ENCODE measurements at places on chromosomes 1 and 21.

- DNase-seq, result no peak
These were observed 16.6 kb downstream of the C21orf91 start for GRCh38 chr21:17802572-17802971.

DNA sequence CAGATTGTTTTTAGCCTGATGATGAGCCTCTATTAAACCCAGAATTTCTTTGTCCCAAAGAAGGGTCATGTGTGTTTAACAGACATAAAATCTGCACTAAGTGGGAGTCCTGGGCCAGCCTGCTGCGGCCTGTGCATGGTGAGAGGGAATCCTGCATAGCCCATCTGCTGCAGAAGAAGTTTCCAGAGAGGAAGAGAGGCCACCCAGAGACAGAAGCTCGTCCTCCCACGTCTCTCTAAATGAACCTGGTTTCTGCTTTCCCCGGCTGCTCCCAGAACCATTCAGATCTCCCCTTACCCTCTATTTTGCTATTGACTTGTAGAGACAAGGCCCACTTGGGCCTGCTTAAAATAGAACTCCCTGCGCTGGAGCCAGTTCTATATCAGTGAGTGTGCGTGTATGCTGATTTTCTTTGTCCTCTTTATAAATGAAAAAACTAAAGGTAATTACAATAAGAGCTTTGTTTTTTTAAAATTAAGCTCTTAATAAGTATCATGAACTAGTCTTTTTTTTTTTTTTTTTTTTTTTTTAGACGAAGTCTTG, 142.8 kb upstream of the RAB4A start:
- no peak for DNase-seq

GRCh38 chr1:223233019-223233409, 90.0 kb upstream of the TLR5 start:
- DNase-seq, result no peak

GRCh38 chr1:33045814-33046213, 9.1 kb upstream of the AK2 start:
- DNase-seq, result no peak

DNA sequence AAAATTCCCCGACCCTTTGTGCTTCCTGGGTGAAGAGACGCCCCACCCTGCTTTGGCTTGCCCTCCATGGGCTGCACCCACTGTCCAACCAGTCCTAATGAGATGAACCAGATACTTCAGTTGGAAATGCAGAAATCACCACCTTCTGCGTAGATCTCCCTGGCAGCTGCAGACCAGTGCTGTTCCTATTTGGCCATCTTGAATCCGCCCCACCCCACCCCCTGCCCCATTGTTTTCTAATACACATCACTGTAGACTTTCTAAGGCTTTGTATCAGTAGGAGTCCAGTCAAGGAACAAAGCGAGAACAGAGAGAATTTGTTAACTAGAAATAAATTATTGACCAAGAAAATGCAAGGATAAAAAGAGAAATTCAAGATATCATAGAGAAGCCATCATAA, 178.2 kb downstream of the KCNK2 start:
- no peak for DNase-seq

GRCh38 chr1:229411434-229412055, 22.3 kb downstream of the ACTA1 start:
- DNase-seq, result no peak

DNA sequence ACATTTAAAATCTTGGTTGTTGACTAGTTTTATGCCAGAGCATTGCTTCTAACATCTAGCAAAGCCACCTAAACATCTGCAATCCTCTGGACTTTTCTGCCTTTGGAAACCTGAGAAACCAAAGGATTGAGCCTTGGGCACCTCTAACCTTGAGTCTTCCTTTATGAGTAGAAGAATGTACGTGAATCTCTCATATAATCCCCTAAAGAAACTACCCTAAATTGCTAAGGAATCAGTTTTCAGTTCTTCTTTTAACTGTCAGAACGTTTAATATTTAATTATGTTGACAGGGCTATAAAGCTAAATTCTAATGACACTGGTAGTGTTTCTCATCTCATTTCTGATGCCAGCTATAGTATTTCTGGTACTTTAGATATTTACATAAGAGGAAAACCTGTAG, 997.3 kb downstream of the AMY1C start:
- DNase-seq, result no peak

- no peak for DNase-seq
These were observed 14.3 kb downstream of the ACKR1 start for GRCh38 chr1:159218649-159219636.

DNA sequence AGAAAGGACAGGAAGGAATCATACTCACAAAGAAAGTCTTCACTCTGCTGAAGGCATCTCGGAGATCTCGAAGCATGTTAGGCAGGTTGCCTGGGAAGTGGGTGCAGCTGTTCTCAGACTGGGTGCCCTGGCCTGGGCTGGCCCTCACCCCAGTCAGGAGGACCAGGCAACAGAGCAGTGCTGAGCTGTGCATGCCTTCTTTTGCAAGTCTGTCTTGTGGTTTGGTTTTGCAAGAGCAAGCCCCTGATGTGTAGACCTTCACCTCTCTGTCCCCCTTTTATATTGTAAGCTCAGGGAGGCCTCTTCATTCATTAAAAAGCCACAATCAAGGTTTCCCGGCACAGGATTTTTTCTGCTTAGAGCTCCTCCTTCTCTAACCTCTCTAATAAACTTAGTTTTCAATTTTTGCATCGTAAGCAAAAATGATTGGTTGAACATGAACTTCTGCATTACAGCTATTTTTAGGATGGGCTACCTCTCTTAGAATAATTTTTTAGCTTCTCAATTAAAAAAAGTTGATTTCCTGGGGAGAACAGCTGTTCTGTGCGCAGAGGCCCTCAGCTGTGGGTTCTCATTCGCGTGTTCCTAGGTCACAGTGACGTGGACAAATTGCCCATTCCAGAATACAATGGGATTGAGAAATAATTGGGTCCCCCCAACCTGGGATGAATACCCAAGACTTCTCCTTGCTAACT, at the start of gene IL10:
Gene IL10, minus strand, starts transcription at position 252 of the 695 bp plus-strand sequence. Its CDS starts 59 bp downstream, at position 193.
- no peak for DNase-seq

DNA sequence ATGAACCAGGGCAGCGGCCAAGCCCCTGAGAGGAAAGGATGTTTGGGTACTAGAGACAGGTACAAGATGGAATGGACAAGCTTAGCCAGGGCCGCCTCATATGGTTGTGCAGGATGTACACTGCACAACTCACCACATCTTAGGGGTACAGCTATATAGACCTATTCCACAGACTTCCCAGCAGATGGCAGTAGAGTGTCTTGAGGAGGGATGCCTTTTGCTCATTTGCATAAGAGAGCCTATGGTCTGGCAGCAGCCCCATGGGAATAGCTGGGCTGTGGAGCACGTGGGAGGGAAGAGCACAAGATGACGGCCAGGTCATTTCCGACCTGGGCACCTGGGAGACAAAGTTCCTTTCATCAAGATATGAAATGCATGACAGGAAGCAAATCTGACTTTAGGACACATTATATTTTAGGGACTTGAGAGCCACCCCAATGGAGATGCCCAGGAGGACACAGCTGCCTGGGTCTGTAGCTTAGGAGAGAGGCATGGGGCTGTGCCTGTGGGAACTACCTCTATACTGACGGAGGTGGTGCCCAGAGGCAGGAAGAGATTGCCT, 215.5 kb downstream of the KCNJ6 start:
- peak; percentile 52 for DNase-seq

- DNase-seq, result no peak
These were observed 145.1 kb downstream of the NPHP4 start for GRCh38 chr1:5847013-5847659.

- no peak for DNase-seq
These were observed 969.8 kb upstream of the ADGRL4 start for GRCh38 chr1:79976287-79976686.

GRCh38 chr1:28290851-28291250, 31.5 kb downstream of the SESN2 start:
- no peak for DNase-seq

DNA sequence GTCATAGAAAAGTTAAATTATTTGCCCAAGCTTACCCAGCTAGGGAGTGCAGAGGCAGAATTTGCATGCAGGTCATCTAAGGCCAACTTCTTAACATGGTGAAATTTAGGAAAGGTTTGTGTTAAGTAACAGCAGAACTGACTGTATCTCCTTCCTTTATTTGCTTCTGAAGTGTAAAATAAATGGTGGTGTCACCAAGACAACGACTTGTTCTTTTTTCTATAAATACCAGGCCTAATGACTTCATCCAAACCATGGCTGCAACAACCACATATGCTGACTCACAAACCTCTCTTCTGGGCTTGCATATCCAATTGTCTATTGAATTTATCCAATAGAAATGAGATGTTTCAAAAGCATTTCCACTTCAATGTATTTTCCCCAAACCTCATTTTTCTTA, 19.1 kb downstream of the COL24A1 start:
- no peak for DNase-seq

DNA sequence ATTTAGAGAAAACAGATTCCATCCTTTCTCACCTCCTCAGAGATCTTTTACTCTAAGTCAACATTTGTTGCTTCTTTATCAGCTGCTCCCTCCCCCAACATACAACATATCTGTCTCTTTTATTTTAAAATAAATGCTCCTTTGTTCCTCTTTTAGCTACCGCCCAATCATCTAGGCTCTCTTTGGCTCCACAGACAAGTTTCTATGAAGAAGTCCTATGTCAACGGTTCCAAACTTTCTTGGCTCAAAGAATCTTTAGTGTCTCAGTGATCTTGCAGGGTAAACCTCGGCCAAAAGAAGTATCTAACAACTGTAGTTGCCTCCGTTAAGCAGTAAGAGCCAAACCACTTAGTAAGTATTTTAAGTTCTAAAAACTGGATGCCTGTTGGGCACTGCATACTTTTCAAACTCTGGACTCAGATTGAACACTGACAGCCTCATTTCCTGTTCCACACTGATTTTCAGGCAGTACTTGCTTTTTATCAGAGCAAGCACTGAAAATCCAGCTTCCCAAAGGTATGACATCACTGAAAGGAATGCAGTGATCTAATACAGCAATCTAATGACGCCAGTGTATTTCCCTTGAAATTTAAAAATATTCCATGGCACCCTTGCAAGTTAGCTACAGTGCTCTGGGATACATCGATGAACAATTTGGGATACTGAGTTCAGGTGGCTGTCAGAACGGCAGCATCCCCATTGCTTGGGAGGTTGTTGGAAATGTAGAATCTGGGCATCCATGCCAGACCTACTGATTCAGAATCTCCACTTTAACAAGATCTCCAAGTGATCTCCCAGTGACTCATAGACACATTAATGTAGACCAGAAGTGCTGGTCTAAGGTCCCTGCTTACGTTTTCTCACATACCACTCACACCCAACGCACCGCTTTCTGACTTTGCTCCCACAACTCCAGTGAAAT, 26.8 kb downstream of the EGLN1 start:
- no peak for DNase-seq

DNA sequence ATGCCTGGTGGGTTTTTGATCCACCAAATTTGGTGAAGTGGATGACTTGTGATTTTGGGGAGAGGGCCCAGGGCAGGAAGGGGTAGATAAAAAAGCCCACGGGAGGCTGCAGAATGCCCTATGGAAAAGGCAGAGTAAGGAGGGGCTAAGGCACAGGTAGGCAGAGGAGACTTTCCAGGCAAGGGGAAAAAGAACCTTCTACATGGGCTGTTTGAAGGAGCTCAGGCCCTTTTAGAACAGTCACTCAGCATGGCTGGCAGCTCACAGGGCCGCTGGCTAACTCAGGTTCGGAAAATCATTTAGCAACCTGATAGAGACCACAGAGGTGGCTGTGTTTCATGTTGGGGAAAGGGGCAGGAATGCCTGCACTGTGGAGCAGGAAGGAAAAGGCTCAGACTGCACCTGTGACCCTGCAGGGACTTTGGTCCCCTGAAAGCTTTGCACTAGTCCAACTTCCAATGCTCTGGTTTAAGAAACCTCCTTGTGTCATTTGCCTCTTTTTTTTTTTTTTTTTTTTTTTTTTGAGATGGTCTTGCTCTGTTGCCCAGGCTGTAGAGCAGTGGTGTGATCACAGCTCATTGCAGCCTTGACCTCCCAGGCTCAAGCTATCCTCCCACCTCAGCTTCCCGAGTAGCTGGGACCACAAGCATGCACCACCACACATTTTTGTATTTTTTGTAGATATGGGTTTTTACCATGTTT, 58.5 kb upstream of the ENAH start:
- no peak for DNase-seq

- no peak for DNase-seq
These were observed 40.5 kb upstream of the AKT3 start for GRCh38 chr1:243890576-243890975.

- no peak for DNase-seq
These were observed 116.3 kb downstream of the COP1 start for GRCh38 chr1:176090766-176091165.

DNA sequence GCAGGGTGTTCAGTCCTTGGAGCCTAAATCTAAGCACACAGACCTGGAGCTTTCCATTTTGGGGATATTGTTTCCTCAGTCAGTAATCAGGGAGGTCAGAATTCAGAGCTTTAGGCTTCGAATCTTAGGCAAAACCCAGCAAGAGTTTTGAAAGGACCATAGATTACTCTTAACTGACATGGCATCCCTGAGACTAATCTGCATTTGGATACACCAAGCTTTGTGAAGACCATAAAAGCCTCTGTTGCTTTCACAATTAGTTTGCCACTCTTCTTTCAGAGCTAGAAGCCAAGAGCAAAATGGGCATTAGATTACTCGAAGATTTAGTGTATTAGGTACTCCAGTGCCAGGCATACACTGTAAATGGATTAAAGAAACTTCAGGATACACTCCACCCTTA, 131.8 kb upstream of the GREM2 start:
- DNase-seq, result no peak

DNA sequence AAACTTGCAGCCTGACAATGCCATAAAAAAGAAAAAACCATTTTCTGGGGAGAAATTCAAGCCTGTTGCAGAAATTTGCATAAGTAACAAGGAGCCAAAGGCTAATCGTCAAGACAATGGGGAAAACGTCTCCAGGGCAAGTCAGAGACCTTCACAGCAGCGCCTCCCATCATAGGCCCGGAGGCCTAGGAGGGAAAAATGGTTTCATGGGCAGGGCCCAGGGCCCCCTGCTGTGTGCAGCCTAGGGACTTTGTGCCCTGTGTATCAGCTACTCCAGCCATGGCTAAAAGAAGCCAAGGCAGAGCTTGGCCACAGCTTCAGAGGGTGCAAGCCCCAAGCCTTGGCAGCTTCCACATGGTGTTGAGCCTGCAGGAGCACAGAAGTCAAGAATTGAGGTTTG, 369.5 kb downstream of the NTNG1 start:
- no peak for DNase-seq
